AG04449 (cell line): ENCODE measurements at places on chromosomes 2 and 18.

GRCh38 chr2:224126003-224126402 lies 86.9 kb upstream of the SERPINE2 start:
- DNase-seq = no peak

GRCh38 chr2:10091182-10091888 lies 11.1 kb upstream of the CYS1 start:
- no peak for DNase-seq

DNA sequence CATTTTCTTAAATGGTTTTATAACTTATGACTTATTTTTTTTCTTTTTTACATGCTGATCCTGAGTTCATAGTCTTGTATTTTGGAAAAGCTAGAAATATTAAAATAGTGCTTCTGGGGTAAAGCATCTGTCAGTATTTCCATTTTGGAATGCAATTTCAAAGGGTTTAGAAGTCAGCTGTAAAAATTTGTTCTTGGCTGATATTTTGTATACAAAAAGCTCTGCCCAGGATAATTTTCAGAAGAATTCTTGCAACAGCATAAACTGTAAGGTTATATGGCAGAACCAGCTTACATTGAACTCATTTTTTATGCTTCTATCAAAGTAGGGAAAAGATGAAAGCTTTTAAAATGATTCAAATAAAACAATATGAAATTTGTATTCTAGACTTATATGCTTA lies 97.4 kb downstream of the DIS3L2 start:
- DNase-seq = no peak

- DNase-seq = no peak
Observed at GRCh38 chr2:167191588-167191987, 303.3 kb downstream of the XIRP2 start.

DNA sequence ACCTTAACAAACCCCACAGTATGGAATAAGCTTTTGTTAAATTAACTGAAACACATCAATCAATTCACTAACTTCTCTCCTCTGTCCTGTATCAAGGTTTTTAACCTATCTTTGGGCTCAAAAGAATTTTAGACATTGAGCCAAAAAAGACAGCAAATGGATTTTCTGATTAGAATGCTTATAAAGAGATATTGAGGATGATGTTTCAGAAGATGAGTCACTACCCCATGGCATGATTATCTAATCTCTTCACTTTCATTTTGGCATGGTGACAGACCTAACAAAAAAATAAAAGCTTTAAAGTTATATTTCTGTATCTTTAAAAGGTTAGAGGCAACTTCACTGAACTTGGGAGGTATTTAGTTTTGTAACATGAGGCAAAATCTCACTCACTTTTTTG lies 55.5 kb downstream of the SGPP2 start:
- DNase-seq = no peak

DNA sequence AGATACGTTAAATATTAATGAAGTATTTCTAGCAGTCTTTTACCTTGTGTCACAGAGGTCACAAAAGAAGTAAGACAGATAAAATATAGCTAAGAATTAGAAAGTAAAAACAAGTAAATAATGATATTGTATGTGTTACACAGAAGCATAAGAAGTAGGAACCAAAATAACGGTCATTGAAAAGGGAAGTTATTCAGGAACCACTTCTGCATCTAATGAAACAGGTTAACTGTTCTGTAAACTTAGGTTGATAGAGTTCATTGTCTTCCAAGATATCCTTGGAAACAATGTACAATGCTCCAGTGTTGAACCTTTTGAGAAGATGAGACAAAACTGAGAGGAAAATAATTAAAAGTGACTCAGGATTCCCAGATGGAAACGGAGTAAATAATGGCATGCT lies 57.1 kb upstream of the CD302 start:
- no peak for DNase-seq

- DNase-seq = no peak
Observed at GRCh38 chr2:72326759-72327158, 179.1 kb upstream of the CYP26B1 start.

- DNase-seq = no peak
Observed at GRCh38 chr2:77372636-77373035, 149.5 kb downstream of the LRRTM4 start.

GRCh38 chr2:234558642-234559041 lies 61.8 kb upstream of the ARL4C start:
- DNase-seq = no peak

GRCh38 chr2:151176661-151177060 lies 85.0 kb downstream of the RBM43 start:
- no peak for DNase-seq

GRCh38 chr2:28678175-28678855 lies 73.3 kb upstream of the PPP1CB start:
- DNase-seq = no peak

GRCh38 chr2:74026687-74027241 lies 42.1 kb downstream of the TET3 start:
- no peak for DNase-seq

DNA sequence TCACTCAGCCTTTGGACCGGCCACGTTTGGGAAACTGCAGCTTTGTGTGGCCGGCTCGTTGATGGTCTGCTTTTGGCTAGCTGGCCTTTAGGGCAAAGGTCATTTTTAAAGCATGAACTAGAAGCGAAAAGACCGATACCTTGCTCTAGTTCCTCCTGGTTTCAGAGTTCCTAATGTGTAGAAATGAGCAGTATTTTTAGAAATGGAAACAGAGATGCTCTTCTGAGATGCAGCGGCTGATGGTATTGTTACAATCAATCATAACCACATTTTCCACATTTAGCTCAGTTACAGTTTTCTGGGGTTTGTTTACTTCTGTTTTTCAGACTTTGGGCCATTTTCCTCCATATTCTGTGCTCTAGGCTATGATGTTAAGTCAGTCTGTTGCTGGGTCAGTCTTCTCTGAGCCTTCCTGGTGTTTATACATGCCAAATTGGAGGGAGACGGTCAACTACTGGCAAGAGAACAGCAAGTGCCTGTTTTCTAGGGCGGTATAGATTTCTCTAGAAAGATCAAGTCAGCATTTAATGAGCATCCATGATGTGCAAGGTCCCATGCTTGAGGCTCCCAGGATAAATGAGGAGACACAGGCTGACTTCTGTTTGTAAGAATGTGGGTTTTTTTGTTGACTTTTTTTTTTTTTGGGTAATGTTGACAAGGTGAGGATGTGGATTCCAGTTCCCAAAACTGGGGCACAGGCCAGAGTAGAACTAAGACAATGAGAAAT lies 28.0 kb downstream of the RNF144A start:
- no peak for DNase-seq

GRCh38 chr2:12325806-12326205 lies 390.9 kb upstream of the TRIB2 start:
- no peak for DNase-seq

- DNase-seq = no peak
Observed at GRCh38 chr2:173990970-173991819, 26.0 kb upstream of the SP3 start.
